AG04449 (cell line): ENCODE measurements at places on chromosomes 11 and 22.

DNA sequence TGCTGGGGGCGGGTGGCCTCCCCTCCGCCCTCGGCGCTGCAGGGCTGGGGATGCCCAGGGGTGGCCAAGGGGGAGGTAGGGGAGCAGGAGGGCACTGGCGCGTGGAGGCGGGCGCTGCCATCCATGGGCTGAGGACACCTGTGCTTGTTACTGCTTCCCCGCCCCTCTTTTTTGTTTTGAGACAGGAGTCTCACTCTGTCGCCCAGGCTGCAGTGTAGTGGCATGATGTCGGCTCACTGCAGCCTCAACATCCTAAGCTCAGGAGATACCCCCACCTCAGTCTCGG, 683 bp upstream of the FADS3 start:
- no peak for DNase-seq

GRCh38 chr22:42078469-42079318, 806 bp upstream of the SMDT1 start:
- no peak for DNase-seq

- no peak for DNase-seq
These were observed 9.0 kb downstream of the SYN3 start for GRCh38 chr22:33049119-33049729.

DNA sequence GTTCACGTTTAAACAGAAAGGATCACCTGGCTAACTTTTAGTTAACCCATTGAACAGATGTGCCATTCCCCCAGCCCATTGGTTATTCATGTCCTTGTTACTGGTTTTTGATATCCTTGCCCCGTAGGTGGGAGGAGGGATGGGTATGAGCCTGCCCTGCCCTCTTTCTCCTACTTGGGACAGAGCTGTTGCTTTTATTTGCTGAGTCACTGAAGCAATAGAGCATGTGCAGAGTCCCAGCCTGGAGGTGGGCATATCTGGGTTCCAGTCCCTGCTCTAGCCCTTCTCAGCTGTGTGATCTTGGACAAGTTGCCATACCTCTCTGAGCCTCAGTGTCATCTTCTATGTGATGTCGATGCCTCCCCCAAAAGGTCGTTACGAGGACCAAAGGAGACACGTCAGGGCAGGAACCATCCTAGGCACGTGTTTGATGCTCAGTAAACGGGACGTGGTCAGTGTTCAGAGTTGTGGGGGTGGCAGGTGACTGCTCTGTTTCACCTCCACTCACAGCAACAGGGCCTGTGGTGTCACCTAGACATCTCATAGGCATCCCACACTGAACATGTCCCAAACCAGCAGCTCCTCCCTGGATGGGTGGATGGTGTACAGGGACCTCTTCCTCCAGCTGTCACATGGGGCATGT, 61.0 kb downstream of the BMAL1 start:
- DNase-seq = no peak

DNA sequence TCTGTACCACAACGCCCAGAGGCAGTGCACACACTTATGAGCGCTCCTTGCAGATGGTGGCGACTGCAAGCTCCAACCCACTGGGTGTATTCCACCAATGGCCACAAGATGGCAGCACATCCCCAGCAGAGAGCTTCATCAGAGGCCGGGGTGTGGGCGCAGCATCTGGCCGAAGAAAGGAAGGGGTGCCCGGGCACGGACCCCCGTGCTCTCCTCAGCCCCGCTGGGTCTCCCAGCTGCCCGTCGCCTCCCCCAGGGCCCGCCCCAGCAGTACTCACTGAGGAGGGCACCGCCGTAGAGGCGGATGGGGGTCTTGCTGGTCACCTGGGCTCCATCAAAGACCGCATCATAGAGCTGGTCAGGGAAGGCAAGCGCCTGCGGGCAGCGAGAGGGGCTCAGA, 14.2 kb downstream of the TP53I11 start:
- peak; percentile 12 for DNase-seq

DNA sequence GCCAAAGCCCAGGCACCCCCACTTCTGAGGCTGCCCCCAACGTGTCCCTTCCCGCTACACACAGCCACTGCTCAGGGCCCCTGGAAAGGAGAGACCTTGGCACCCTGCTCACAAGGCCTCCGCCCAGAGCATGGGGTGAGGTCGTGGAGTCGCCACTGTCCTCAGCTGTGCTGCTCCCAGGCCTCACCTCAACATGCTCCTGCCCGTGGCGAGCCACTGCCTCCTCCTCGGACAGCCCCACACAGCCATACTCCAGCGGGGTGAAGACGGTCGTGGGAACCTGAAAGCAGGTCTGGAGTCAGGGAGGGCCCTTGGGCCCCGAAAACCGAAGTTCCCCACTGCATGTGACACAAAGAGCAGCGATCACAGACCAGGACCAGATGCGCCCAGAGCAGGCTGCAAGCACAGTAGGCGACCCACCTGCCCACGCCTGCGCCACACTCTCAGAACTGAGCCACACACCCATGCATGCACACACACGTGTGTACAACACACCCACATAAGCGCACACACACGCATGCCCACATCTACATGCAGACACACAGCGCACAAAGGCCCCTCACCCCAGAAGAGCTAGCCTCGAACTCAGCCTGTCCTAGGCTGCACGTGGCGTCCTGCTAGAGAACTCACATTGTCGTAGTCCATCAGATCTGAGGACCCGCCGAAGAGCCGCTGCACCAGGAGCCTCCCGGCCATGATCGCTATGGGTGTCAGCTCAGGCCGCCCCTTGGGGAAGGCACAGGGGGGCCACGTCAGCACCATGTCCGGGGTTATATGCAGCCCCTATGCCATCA, 25.5 kb upstream of the GNB1L start:
- DNase-seq = no peak

GRCh38 chr11:114891911-114892310, 213.6 kb downstream of the NXPE2 start:
- DNase-seq = no peak

DNA sequence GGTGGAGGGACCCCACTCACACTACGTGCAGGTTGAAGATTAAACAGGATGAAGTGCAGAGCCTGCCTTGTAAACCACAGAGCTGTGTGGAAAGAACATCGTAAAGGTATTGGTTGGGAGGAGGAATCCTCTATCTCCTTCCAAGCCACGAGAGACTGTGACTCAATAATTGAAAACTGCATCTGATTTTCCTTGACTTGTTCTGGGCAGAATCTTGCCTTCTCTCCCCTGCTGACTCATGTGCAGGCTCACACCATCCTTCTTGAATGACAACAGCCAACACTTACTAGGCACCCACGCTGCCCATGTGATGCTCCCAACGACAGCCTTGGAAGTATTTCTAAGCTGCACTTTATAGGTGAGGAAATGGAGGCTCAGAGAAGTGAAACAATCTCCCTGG, 563.0 kb downstream of the MIAT start:
- peak; percentile 68 for DNase-seq

DNA sequence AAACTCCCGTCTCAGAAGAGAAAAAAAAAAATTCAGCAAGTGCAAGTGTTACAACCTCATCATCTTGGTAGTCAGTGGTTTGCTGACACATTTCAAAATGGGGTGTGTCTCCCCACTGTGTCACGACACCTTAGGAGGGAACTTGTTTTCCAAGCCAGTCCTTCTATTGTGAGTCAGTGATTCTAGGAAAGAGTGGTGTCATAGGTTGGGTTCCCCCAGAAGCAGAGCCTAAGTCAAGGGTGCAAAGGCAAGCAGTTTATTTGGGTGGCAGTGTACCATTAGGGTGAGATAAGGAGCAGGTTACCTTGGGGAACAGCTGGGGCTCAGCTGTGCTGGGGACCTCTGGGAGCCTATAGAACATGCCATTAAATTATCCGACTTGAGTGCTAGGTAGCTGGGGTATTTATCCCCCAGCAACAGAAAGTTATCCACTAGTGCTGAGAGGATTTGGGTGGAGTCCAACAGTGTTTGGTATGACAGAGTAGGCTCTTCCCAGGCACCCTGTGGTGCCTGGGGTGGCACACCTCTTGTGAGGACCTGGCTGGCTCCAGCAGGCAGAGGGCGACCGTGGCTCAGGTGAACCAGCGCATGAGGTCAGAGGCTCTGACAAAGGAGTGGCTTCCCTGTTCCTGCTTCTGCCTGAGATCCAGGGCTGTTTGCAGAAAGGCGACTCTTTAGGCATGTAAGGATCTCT, 41.7 kb downstream of the KIAA1671 start:
- DNase-seq = no peak

GRCh38 chr11:82883853-82884252, 16.4 kb downstream of the PRCP start:
- DNase-seq = no peak

DNA sequence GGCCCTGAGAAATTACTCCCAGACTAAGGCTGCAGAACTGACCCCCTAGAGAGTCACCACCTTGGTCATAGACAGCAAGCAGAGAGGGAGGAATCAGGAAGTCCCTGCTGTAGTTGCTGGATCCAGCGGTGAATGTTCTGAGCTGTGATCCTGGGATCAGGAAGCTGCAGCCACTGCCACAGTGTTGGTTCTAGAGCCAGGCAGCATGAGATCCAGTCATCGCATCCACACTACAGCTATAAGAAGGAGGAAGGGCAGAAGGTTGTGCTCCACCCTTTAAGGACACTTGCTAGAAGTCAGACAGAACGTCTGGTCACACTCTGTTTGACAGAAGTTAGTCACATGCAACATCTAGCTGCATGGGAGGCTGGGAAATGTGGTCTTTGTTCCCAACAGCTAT, 104.7 kb upstream of the OR4B1 start:
- DNase-seq = no peak

- no peak for DNase-seq
These were observed 53.2 kb downstream of the SPON1 start for GRCh38 chr11:14015711-14016110.

GRCh38 chr11:122270535-122270934, 154.5 kb upstream of the BLID start:
- no peak for DNase-seq

DNA sequence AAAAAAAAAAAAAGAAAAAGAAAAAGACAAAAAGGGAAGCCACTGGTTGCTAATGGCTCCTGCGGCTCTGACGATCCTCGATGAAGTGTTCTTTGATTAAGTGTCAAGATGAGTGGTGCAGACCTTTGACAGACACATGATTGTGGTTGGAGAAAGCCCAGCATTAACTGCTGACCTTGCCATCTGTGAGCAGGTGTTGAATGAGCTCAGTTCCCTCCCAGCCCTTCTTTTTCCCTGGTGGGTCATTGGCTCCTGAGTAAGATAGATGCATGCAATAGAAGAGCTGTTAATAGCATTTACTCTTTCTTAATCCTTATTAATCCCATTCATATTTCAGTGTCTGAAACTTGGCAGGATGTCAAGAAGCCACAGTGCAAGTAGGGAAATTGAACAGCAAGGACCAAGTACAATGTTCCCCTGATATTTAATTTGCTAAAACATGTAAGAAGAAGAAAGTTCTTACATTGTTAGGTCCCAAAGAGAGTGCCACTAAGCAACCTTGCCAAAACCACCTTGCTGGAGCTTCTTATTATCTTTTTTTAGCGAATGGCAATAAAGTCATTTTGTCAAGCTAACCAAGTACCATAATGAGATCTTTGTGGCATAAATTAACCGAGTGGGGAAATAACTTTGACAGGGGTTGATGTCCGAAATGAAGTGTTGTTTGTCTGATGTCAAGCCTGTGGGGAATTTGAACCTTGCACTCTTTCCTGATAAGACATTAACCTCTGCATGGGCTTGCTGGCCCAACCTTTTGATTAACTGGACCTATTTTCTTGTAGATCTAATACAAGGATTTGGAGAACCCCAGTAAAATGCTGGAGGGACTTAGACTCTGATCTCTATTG, 113.7 kb downstream of the PTPRJ start:
- no peak for DNase-seq

DNA sequence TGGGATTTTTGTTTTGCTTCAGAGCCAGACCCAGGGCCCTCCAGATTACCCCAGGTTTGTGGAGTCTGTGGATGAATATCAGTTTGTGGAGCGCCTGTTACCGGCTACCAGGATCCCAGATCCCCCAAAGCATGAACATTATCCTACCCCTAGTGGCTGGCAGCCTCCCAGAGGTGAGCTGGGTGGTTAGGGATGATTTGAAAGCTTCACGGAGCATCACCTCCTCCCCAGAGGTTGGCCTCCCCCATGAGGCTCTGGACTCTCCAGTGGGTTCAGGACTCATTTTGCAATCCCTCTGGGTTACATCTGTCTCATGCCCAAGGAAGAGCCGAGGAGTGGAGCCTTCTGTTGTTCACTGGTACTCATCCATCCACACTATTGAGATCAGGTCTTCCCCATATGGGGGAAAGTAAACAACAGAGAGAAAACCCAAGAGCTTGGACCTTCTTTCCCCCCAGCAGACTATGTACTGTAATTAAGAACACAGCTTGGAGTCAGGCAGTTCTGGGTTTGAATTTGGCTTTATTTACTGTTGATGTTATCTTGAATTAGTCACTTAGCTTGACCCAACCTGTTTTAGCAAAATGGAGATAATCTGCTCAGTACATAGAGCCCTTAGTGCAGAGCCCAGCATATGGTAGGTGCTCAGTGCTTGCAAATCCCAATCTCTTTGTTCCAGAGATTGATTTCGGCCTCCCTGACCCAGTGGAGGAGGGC, 2.5 kb downstream of the MRPL49 start:
- no peak for DNase-seq

GRCh38 chr11:30392221-30392784, 69.4 kb downstream of the ARL14EP start:
- no peak for DNase-seq

GRCh38 chr22:19385221-19385906, 46.2 kb downstream of the HIRA start:
- no peak for DNase-seq

DNA sequence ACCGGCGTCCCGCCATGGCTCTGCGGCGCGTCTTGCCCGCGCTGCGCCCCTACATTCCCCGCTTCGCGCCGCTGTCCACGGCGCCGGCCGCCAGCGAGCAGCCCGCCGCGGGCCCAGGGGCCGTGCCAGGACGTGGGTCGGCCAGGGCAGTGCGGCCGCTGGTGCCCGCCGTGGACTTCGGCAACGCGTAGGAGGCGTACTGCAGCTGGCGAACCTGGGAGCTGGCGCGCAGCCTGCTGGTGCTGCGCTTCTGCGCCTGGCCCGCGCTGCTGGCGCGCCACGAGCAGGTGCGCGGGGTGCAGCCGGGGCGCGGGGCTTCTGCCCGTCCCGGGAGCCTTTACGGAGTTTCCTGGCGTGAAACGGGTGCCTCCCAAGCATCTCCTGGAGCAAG, 20.1 kb downstream of the DGCR6L start:
- DNase-seq = no peak

GRCh38 chr11:101030692-101031091, 98.9 kb downstream of the PGR start:
- no peak for DNase-seq

- no peak for DNase-seq
These were observed 70.6 kb downstream of the CTSC start for GRCh38 chr11:88266919-88267318.

- no peak for DNase-seq
These were observed 57.9 kb downstream of the NECTIN1 start for GRCh38 chr11:119671051-119671450.

DNA sequence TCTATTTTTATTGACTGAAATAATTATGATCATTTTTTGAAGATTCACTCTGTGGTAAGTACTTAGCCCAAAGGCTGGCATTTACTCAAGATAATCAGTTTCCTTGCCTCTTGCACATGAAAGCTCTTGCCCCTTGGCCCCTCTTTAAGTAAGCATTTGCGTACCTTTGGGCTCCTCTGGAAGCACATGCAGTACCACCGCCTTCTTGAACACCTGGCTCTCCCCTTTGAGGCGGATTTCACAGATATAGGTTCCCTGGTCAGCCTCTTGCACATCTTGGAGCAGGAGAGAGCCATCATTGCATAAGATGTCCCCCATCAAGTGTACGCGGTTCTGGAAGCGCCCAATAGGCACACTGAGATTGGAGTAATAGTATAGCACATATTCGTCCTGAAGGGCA, 14.5 kb downstream of the JAML start:
- no peak for DNase-seq

- DNase-seq = no peak
These were observed 8.7 kb downstream of the SLC37A2 start for GRCh38 chr11:125071846-125072217.
